Forelimb muscle (tissue), 1 donor: ENCODE measurements at places on chromosomes 5 and 9. TPM values are rescaled to one million over a fixed set of nuclear protein-coding genes. Genes with fewer than 3 reads are reported as not detected.

SPATA31C2 gene
- not detected for polyA plus RNA-seq

CCIN gene
- polyA plus RNA-seq = 0.58 TPM

KLHL3 gene
- 4.4 TPM for polyA plus RNA-seq

ST8SIA4 gene
- polyA plus RNA-seq = 4.6 TPM

TMEM215 gene
- 0.54 TPM for polyA plus RNA-seq
